ENCODE measurements at places on chromosomes 2 and 18.

DNA sequence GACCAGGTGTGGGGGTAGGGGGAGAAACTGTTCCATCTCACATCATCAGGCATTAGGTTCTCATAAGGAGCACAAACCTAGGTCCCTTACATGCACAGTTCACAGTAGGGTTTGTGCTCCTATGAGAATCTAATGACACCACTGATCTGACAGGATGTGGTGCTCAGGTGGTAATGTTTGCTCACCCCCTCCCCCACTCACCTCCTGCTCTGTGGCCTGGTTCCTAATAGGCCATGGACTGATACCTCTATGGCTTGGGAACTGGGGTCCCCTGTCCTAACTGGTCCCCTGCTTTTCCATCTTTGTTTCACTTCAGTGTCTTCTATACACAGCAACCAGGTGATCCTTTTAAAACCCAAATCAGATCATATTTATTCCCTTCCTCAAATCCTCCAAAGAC, 267.8 kb downstream of the TNS1 start:
- no peak for DNase-seq

GRCh38 chr2:23669413-23670244, 257.3 kb downstream of the ATAD2B start:
- DNase-seq = no peak

DNA sequence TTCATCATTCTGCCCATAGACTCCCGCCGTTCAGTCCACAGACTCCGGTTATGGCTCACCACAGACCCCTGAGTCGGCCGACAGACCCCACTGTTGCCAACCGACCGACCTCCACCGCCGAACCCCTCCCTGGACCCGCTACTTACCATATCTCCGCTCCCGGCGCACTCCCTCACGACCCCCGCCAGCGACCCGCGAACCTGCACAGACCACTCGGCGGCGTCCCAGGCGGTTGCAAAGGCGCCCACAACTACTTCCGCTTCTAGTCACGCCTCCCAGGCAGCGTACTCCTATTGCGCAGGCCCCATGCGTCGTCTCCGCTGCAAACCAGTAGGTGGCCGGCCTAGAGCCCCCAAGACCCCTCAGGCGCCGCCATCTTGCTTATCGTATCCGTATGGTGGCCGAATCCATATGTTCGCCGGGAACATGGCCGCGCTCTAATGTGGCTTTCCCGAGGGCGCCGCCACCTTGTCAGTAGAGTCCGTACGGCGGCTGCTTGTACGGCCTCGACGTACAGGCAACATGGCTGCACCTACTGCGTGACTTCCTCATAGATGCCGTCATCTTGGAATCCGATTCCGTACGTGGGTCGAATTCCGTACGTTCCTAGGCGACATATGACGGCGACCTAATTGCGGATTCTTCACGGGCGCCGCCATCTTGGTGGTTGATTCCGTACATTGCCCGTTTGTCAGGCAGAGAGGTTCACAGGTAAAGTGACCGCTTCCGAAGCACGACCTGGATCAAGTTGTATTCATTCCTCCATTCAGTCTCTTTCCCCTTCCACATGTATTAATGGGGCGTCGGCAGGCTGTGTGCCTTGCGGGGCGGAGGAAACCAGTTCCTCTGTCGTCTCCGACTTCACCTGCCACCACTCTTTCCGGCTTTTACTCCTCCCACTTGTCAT, at the start of gene CXXC1:
CXXC1 (minus strand) TSS at position 252 of the 907 bp plus-strand sequence; CDS start at position 149, 103 bp downstream.
- DNase-seq = peak; percentile 90

DNA sequence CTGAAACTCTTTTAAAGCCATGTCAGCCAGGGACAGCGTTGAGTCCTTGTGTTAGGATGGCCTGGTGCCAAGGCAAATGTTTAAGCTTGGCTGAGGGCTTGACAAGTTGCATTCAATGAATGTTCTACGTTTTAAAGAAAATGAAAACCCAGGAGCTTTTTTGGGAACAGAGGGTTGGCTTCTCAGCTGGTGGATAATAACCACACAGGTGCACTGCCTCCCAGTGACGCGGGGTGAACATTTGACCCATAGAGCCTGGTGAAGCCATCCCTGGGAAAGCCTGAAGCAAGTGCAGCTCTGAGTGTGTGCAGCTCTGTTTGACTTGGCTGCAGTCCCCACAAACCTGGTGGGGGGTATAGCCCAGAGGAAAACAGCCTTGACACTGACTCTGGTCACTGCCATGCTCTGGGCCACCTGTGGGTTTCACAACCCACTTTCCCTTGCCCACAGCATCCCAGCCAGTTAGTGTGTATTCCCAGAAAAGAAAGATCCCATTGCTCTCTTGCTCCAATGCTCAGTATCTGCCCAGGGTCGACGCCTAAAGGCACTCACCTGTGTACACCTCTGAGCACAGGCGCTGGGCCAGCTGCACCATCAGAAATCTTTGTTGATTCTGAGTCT, 874.9 kb downstream of the RNF144A start:
- no peak for DNase-seq

DNA sequence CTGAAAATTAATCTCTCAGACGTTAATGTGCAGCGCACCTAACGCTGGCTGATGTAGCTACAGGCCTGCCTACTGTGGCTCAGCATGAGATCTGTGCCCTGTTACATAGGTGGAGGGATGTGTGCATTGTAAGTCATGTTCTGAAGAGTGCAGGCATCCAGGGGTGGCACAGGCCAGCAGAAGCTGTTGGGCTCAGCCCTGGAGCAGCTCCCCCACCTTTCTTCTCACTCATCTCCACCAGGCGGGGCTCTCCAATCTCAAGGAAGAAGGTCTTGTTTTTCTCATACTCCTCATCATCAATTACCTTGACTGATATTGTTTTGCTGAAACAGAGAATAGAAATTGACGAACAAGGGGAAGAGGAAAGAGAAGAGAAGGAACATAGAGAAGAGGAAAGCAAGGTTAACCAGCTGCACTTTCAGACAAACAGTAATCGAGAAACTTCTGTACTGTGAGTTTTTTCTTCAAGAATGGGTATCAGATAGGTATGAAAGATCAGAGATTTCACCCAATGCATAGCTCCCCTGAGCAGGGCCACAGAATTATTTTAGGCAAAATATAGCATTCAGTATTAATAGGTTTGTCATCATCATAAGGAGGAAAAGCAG, 273.6 kb downstream of the SLC8A1 start:
- no peak for DNase-seq

DNA sequence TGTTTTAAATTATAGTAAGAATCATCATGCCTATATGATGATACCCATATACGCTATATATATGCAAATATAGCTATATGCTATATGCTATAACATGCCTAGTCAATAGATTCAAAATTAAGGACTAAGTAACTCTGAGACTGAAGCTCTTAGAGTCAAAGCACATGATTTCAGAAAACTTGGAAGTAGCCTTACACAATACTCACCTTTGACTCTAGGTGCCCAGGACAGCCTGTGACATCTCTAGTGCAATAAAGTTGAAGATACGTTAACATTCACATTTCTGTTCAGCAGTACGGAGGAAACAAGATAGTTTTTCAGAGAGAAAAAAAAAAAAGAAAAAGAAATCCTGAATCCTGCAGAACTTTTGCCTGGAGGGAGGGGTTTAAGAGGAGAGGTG, 149.7 kb upstream of the PIK3C3 start:
- no peak for DNase-seq

- no peak for DNase-seq
Measured at GRCh38 chr2:235144291-235144690, 192.5 kb downstream of the SH3BP4 start.

DNA sequence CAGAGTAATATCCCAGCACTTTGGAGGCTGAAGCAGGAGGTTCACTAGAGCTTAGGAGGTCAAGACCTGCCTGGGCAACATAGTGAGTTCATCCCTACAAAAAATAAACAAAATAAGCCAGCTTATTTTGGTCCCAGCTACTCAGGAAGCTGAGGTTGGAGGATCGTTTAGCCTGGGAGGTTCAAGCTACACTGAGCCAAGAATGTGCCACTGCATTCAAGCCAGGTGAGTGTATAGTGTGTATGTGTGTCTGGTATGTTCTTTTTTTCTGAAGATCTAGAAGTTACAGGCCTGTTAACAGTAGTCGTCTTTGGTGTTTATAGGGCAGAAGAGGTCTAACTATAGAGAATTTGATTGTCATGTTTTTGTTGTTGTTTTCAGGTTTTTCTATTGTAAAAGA, 40.2 kb downstream of the ZC3H15 start:
- no peak for DNase-seq

DNA sequence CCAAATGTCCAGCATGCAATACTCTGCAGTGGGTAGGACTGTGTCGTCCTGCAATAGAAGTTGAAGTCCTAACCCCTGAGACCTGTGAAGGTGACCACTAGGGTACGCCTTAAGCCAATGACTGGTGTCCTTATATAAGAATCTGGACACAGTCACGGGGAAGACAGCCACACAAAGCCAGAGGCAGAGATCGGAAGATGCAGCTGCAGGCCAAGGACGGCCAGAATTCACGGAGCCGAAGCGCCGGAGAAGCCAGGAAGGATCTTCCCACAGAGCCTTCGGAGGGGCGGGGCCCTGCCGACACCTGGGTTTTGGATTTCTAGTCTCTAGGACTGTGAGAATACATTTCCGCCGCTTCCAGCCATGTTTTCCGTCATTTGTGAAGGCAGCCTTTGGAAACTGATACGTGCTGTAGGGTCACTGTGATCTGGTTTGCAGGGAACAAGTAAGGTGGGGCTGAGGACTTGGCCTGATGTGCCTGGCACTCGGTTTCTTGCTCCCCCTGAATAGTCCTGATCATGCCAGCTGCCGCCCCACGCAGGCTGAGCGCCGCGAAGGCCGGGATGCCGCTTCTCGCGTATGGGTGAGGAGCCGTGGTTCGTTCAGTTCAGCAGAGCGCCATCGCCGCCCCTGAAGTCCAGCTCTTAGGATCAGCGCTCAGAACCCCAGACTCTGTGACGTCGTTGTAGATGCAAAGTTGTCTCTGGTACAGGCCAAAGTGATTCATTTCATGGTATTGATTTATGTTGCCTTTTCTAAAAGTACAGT, 38.7 kb downstream of the PTGR3 start:
- DNase-seq = no peak

DNA sequence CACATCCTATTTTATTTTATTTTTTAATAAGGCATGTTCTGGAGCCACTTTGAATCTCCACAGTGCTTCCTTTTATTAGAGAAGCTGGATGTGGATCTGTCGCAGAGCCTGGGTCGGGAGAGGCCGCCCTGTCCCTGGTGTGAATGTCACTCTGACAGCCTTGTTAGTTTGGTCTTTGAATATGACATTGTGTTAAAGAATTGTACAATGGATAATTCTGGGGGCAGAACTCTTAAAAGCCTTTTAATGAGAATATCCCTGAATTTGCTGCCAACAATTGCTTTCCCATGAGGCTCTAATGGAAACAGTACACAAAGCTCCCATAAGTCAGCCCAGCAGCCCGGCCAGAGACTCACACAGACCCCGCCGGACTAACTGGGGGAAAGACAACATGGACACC, 82.4 kb downstream of the MTCL1 start:
- DNase-seq = no peak

GRCh38 chr2:170816504-170817092, at the start of gene GAD1:
Gene GAD1, plus strand, starts transcription at chr2:170816887. Its CDS starts 1,705 bp downstream, at chr2:170818592.
- DNase-seq = no peak

- DNase-seq = no peak
Measured at GRCh38 chr2:216648105-216648504, 14.9 kb downstream of the IGFBP2 start.

GRCh38 chr2:173171924-173172643, 96.4 kb downstream of the MAP3K20 start:
- DNase-seq = no peak

- no peak for DNase-seq
Measured at GRCh38 chr18:59867337-59868104, 32.3 kb upstream of the PMAIP1 start.

DNA sequence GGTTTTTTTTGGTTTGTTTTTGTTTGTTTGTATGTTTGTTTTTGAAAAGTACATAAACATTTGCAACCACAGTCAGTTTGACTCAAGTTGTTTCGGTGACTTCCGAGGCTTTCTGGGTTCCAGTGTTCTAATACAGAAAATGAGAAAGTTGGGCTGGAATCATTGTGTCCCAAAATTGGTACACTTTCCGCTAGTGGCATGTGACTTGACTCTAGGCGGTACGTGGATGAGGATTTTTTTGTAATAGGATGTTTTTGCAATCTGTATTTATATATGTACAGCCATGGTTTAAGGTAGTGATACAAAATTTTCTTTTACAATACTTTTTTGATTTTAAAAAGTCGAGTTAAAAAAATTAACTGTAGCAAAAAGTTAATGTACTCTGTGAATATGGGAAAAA, 1.7 kb downstream of the MFF start:
- no peak for DNase-seq

DNA sequence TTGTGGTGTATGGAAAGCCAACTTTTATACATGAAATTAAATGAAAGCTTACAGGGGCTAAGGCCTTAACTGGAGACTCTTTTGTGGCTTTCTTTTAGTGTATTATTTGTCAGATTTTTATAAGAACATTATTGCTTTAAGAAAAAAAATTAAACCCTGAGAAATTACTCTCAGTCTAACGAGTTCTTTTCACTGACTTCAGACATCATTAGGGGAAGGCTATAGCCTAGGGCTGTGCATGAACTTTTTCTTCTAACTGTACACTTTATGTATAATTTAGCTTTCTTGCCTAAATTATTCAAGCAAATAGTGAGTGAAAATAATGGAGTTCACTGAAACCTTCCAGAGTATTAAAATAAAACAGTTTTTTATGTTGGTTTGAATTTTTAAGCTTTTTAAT, 151.1 kb upstream of the MEIS1 start:
- DNase-seq = no peak

DNA sequence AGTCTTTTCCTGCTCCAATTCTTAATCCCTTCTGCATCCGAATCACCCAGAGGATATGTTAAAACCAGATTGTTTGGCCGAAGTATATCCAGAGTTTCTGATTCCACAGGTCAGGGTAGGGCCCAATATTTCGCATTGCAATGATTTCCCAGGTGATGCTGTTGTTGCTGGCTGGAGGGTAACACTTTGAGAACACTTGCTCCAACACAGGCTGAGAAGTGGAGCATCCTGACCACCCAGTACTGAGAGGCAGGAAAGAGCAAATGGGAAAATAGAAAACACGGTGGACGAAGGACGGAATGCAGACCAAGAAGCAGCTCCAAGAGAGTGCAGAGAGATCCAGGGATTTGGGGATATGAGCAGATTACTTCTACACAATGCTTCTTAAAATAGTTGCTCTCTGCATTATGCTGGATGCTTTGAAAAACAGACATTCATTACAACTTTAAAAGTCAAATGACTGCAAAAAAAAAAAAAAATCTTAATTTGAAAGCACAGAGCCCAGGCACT, 362.2 kb upstream of the SLC14A2 start:
- DNase-seq = no peak

DNA sequence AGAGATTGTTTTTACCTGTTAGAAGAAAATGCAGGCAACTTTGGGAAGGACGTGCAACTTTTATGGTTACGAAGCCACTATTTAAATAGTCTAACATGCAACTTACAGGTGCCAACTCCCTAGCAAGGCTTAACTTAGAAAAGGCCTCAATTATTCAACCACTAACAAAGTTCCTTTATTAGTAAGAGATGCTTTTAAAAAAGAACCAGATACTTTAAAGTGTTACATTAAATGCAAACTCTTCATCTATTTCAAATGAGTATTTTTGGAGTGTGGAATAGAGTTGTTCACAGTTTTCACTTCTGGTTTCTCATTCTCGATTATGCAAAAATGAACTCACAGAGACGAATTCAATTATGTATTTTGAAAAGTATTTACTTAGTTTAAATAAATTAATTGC, 51.7 kb downstream of the PELI1 start:
- no peak for DNase-seq

Data from stimulated activated CD4-positive, alpha-beta T cell treated with anti-CD3 and anti-CD28 coated beads, Interleukin-15, amount 100 ng/mL, for 1 hour (primary cell).